ENCODE measurements at places on chromosomes 16 and 17.

DNA sequence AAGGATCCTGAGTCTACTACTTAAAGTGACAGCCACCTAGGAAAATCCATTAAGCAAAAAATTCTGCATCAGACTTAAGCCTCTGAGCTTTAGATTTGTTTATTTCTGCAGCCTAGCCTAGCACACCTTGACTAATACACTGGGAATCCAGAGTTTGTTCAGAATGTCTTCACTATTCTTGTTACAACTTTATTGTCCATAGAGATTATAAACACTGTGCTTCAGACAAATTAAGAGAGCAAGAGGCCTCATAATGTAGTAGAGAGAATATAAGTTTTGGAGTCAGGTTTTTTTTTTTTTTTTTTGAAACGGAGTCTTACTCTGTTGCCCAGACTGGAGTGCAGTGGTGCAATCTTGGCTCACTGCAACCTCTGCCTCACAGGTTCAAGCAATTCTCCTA lies 8.9 kb upstream of the THUMPD1 start:
- DNase-seq = no peak

- DNase-seq = no peak
Measured at GRCh38 chr17:79835470-79835899, 3.8 kb downstream of the CBX4 start.

DNA sequence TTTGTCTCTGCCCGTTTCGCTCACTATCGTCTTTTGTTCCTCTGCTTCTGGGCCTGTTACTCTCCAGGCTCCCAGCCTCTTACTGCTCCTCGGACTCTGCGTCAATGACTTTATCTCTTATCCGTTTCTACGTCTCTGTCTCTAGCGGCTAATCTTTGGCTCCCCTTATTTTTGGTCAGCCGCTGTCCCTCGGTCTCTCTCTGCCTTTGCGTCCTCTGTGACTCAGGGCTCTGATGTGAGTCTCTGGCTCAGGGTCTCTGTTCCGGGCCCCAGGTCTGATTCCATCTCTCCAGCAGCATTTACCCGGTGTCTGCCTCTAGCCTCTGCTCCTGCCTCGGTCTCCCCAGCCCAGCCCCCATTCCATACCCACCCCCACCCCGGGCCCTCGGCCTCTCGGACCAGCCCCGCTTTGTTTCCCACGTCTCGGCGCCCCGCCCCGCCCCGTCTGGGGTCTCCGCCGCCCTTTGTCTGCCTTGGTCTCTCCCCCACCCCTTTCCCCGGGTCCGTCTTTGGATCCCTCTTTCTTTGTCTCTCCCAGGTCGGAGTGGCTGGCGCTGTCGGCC lies 547 bp upstream of the ZNF48 start:
- no peak for DNase-seq

- DNase-seq = peak; percentile 48
Measured at GRCh38 chr16:83769397-83770008, 38.3 kb upstream of the HSBP1 start.

DNA sequence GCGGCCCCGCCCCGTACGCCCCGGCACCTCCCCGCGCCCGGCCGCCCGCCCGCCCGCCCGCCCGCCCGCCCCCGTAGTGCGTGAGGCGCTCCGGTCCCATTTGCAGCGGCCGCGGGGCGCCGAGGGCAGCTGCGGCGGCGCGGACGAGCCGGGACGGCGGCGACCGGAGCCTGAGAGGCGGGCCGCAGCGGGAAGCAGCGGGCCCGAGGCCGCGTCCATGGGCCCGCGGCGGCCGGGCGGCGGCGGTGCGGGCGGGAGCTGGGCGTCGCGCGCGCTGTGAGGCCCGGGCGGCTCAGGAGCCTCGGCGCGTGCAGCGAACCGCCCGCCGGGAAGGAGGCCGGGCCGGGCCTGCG lies at the start of gene MPRIP:
MPRIP (plus strand) TSS at position 74 of the 353 bp plus-strand sequence. CDS start 392 bp downstream, outside the sequence.
- no peak for DNase-seq

- peak; percentile 92 for DNase-seq
Measured at GRCh38 chr16:75340741-75341491, 89.5 kb upstream of the BCAR1 start.

DNA sequence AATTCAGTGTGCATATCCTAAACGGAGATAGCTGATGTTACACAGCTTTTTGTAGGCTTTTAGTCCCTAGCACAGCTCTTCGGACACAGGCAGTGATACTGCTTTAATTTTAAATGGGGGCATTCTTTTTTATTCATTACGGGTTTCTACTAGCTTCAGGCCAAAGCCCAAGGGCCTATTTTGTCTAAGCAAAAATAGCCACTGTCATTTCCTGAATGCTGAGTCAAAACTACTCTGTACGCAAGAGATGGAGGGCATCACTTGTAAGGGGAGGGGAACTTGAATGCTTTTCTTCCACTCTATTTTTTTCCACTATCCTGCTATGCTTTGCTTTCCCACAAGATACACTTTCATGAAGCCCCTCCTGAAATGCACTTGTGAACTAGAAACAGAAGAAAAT lies 360.7 kb downstream of the PMP22 start:
- DNase-seq = no peak

DNA sequence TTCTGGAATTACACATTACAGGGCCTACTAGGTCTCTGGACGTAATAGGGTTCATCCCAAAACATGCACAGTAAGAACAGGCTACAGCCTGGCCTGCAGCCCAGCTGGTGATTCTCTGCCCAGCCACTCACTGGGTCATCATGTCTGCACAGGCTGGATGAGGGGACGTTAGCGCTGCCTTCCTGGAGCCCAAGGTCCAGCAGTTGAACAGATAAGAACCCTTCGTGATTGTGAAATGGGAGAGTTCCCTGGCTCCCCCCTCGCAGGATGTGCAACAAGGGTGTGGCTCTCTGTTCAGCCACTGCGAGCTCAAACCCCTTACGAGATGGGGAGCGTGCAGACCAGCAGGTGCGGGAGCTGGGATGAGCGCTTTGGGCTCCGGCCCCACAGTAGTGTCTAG lies 200.0 kb upstream of the CDH5 start:
- no peak for DNase-seq

GRCh38 chr16:74216319-74216718 lies 80.3 kb upstream of the PSMD7 start:
- DNase-seq = no peak

- DNase-seq = no peak
Measured at GRCh38 chr17:68228817-68229570, 18.8 kb upstream of the AMZ2 start.

DNA sequence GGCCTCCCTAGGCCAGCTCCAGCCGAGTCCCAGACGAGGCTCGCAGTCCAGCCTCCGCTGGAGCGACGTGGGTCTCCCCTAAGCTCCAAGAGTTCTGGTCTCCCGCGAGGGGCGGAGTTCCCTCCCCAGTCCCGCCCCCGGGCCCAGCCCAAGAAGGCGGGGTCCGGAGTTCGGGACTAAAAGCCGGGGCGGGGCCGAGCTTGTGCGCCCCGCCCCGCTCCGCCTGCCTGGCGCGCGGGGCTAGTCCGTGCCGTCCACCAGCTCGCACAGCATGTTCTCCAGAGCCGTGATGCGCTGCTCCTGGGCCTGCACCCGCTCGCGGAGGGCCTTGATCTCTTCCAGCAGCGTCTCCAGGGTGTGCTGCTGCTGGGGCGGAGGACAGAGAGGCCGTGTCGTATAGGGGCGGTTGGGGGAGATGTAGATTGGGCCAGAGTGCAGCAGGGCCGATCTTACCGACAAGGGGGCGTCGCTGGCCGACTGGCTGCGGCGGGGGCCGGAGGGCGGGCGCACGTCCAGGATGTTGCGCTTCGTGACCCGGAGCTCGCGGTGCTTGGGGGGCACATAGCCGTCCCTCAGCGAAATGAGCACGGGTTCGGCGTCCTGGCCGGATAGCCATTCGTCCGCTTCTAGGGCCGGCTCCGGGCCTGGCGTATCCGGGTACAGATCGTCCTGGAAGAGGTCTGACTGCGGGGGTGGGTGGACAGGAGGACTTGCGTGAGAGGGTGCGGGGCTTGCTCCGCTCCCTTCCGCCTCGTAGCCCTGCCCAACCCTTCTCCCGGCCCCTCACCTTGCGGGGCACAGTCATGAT lies 7.0 kb downstream of the CORO6 start:
- peak; percentile 85 for DNase-seq

DNA sequence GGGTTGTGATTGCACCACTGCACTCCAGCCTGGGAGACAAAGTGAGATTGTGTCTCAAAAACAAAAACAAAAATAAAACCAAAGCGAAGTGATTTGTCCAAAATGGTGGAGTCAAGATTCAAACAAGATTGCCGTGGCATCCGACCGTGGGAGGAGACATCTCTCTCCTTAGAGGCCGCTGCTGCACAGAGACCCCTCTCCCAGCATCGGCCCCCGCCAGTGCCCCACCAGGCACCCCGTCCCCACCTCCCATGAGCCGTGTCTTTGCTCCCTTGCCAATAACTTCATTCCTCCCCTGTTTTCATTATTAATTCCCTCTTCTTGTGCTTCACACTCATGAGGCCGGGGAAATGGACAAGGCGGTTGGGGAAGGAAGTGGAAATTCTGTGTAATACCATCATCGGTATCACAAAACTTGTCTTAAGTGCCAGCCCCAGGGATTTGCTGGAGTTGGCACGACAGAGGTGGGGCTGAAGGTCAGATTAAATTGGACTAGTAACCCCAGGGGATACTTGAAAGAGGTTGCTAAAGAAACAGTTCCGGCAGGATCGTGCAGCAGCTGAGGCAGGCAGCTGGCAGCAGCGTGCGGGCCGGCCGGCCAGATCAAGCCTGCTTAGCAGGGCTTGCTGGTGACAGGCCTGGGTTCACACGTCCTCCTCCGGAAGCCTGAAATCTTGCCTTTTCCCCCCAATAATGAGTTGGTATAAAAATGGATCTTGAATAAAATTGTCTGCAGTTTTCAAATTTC lies 66.8 kb downstream of the RTN4RL1 start:
- no peak for DNase-seq

- no peak for DNase-seq
Measured at GRCh38 chr17:69909389-69909788, 165.6 kb upstream of the KCNJ16 start.

DNA sequence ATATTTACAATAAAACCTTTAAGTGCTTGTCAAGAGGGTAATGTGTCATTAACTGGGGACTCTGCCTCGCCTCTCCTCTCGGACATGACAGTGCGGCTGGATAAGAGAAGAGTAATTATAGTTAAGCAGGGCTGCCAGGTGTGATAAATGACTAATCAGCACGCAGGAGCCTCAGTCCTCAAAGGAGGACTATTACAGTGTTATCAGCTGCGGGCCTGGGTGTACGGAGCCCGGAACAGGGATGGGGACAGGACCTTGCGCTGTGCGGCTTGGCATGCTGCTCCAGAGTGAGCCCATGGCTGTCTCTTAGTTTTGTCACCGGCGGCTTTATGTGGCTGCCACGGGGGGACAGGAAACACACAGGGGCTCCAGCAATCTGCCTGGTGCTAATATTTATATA lies 607.2 kb downstream of the MAF start:
- no peak for DNase-seq
